Stimulated activated naive CD4-positive, alpha-beta T cell (primary cell): ENCODE measurements at places on chromosomes 6 and 20.

DNA sequence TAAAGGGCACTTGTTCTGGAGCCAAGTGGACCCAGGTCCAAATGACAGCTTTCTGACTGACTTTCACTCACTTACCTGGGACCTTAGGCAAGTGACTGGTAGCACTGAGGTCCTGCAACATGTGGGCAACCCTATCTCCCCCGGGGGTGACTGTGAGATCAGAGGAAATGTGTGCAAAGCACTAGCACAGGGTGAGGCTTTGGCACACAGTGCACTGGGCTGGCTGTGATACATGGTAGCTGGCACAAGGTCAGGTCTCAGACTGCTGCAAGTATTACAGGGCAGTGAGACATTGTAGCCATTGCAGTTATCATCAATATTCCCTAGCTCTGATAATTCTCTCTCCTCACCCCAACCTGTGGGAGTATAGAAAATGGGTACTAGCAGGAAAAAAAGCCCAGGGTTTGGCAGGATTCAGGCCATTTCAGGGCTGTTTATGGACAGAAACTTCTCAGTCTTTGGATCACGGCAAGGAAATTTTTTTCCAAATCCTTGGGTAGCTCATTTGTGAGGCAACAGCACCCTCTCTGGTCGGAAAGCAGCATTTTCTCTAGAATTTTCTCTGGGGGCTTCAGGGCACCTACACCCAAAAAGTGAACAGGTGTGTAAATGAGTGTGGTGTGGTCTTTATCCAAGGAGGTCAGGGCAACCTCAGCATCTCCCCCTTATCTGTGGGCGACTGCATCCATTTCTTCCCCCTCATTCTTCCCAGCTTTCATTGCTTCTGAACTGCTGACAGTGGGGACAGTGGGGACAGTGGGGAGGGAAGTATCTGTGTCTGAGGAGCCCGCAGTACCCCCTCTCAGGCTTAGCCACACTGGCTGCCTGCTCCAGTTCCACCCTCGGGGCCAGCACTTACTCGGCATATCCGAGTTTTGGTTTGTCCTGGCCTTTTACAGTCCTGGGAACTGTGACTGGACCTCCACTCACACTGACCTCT lies 148.7 kb upstream of the PHACTR3 start:
- DNase-seq, result no peak

GRCh38 chr20:63121246-63121645 lies 94.7 kb downstream of the YTHDF1 start:
- DNase-seq, result no peak

DNA sequence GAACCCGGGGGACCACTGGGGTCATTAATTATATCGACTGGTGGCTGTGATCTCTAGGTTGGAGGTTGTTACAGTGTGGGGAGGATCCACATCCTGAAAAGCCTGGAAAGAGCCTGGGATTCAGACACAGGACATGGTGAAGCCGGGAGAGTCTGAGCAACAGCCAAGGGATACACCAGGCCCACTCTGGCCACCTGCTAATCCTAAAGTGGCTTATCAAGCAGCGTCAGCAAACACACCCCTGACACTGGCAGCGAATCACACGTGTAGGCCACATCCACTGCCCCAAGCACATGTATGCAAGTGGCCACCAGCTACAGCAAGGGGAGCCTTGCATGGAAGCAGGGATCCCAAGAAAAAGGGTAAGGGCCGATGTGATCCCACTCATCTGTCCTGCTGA lies 41.0 kb downstream of the GFOD1 start:
- no peak for DNase-seq

DNA sequence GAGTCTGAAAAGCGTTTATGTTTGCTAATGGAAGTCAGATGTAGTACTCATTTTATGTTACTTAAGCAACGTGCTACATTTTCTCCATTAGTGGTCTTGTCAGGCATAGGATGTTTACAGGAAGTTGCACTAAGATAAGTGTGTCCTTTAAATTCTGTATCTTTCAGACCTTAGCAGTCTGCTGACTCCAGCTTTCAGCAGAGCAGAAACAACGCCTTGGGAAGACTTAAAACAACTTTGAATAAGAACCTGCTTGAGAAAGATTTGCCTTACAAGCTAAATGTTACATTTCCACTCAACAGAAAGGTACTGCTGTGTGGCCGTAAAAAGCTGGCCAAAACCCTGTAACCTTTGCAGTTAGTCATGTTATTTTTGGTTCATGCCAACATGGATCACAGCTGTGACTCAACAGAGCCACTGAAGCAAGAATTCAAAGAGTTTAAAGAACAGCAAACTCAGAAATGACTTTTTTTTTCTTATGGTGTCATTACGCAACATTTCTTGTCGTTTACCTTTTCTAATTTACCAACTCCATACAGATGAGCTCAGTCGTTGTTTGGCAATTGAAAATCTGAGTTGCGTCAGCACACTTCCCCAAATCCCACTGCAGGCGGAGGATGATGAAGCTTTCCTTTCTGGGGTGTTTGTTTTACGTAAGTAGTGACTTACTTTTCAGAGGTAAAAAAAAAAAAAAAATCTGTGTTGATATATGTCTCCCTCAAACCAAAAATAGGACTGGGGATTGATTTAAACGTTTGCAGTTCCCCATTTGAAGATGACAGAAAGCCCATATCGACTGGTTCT lies 27.9 kb upstream of the BMP6 start:
- DNase-seq, result no peak

DNA sequence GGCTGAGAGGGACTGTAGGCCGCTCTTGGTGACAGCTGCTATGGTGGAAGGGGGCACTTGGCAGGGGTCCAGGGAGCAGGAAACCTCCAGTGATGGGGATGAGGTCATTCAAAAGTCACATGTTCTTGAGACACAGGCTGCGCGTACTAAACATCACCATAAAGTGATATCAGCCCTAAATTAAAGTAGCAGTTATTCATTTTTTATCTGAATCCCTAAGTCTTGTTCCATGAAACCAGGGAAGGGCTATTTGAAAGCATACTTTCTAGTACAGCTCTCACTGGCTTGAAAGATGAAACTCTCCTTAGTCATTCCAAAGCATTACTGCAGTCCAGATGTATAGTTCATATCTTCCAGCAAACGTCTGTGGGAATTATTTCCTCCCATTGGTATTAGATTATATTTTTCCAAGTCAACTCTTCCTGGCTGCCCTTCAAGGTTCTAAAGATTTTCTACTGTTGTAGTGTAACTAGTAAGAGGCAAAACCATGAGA lies 373.1 kb downstream of the CD109 start:
- DNase-seq, result no peak

GRCh38 chr6:4518506-4518905 lies 257.7 kb upstream of the CDYL start:
- no peak for DNase-seq

DNA sequence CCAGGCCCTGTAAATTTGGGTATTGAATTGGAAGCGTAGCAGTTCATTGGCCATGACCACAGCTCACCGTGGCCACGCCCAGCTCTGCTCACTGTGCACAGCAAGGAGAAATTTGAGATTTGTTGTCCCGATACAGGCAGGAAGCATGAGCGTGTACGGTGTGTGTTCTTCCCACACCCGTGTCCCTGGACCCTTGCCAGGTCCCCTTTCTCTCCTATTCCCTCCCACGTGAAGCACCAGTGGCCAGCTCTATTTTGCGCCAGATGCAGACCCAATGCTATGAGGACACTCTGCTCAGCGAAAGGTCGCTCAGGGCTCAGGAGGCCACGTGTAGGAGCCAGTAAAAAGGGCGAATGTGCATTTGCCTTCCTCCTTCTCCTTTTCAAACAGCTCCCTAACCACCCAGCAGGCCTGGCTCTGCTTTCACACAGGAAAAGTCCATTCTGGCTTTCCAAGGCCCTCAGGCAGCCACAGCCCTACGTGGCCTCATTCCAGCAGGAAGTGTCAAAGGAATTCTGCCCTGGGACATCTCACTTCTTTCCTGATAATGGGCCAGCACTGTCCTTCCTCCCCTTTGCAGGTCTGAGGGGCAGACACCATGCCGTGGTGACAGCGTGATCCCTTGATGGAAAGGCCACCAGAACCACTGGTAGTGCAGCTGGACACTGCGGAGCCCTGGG lies 499.2 kb upstream of the CDH4 start:
- DNase-seq, result no peak

DNA sequence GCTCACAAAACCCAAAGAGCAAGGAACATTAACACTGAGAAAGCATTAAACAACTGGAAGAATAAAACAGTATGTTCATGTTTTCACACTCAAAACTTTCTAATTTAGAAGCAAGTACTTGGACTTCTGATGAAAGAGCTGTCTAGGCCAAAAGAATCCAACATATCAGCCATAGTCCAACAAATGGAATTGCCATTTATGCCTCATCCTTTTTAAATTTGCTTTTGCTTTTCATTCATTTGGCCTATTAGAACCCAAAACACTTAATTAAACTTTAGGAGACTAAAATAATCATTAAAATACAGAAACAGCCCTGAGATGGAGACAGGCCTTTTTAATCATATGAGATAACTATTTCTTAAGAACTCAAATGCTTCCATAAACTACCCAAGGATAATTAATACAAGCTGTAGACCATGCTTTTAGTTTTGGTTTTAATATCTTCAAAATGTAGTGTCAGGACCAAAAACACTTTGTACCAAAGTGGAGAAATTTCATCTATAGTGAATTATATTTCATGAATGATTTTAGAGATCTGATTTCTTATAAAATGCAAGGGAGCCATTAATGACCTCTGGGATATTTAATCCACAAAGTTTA lies 166.5 kb downstream of the KIF6 start:
- DNase-seq, result no peak

DNA sequence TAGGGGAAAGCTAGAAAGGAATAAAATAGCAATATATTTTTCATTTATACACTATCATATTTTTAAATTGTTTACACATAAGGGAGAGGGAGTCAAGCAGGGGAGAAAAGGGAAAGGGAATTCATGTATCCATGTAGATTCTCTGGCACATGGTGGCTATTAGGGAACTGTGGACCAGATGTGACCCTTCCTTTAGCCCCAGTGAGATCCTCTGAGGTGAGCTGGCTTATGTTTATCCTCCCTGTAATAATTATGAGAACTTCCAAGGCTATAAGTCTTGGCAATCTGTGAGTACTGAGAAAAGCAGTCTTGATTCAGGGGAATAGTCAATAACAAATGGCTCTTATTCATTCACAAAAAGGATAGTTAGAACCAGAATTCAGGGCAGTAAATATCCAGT lies 42.6 kb downstream of the TSBP1 start:
- DNase-seq, result no peak

- DNase-seq, result no peak
These were observed 35.0 kb upstream of the RNF24 start for GRCh38 chr20:4050203-4050980.
